ENCODE measurements at places on chromosomes 5 and 9.

DNA sequence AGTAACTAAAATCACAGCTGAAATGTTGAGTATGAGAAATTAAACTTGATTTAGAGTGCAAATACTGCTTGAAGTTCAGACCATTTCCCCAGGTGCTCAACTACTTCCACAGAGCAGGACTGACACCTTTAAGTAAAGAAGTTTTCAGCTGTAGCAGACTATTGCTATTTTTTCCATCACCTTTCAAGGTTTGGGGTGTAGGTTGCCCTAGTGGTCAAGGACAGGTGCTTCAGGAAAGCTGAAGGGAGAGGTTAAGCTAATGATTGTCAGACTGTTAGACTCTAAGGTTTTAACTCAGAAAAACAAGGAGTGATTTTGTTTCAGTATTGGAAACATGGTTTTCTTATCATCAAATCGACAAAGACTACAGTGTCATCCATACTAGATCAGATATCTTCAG, 162.1 kb downstream of the CCDC192 start:
- no peak for DNase-seq

- peak; percentile 6 for DNase-seq
Measured at GRCh38 chr5:162209005-162209605, 141.5 kb downstream of the GABRG2 start.

DNA sequence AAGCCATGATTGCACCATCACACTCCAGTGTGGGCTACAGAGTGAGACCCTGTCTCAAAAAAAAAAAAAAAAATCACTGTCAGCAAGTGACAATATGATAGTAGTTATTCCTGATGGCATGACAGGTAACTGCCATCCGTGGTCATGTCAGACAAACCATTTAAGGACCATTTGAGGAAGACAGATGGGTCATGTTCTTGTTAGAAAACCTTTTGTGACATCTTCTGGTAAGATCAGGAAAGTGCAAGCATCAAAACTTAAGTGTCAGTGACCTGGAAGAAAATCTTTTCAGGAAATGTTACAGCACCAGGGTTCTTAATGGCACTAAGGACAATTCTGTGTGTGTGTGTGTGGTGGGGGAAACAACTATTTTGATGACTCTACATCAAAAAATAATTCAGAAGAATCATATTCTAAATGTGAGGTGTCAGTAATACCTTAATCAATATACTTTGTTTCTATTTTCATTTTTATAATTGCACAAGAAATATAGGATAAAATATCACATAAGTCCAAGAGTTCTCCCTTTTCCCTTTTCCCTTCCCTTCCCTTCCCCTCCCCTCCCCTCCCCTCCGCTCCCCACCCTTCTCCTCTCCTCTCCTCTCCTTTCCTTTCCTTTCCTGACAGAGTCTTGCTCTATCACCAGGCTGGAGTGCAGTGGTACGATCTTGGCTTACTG, 17.8 kb downstream of the SLC38A9 start:
- peak; percentile 37 for DNase-seq

- DNase-seq, result no peak
Measured at GRCh38 chr9:137606734-137607138, 1.2 kb downstream of the ARRDC1 start.

DNA sequence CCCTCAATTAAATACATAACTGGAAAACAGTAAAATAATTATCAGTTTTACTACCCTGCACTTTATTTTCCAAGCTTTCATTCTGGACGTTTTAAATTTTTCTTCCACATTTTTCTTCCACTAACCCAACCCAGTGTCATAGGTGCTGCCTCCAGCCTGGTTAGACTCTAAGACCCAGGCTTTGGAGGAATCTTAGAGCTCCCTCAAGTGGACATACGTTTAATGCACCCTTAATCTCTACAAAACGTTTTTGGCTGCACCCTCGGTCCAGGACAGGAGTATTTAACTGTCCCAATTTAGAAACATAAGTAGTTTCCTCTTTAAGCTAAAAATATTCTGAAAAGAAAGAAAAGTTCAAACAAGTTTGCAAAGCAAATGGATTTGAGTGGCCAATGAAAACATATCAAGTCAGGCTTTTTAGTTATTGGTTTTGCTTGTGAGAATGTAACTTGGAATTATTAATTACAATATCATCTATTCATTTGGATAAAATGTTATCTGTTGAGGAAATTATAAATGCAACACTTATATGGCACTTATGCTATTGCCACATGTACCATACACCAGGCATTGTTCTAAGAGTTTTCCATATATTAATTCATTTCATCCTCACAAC, 38.9 kb downstream of the CDH6 start:
- peak; percentile 64 for DNase-seq

DNA sequence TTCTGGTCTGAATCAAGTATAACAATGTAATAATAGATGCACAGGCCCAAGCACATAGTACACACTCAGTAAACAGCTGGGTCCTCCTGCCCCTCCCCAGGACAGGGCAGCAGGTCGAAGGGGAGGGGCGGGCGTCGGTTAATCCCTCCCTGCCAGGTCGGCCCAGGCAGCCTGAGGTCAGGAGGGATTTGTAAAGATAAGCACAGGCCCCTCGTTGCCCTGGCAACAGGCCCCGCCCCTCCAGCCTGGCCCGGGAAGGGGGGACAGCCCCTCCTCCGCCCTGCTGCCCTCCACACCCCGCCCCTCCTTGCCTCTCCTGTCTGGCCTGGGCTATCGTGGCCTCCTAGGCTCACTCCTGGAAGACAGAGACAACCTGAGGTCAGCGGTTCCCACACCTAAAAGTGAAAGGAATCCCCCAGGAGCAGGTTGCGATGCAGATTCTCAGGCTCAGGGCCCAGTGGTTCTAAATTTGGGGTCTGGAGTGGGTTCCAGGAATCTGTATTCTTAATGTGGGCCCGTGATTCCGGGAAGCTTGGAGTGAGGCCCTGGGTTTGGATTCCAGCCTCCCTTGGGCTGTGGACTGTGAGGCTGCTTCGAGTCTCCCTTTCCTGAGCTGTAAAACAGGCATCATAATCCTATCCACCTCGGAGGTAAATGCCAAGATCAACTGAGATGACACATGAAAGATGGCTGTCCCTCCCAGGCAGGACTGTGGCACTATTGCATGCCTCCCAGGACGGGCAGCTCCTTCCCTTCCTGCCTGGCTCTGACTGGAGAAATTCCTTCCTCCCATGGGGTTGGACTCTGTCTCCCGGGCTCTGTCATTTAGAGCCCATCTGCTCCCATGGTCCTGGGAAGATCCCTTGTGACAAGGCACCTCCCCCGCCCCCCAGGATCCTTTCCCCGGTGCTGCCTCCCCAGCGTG, 4.4 kb downstream of the CRB2 start:
- DNase-seq, result no peak

DNA sequence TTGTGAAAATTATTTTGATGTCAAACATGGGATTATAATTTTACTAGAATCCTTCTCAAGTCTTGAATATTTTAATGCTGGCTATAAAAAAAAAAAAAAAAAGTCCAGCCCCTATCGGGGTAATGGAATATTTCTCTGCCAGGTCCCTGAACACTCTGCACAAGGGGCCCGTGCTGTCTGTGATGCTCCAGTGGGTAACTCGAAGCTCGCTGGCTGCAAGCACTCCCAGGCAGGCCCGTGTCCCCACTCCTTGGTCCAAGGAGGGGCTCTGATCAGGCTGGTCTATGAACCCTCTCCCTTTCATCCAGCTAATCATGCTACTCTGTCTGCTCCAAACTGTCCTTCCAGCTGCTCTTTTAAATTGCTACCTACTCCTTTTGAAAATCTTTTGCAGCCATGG, 180.8 kb downstream of the GAPVD1 start:
- no peak for DNase-seq

DNA sequence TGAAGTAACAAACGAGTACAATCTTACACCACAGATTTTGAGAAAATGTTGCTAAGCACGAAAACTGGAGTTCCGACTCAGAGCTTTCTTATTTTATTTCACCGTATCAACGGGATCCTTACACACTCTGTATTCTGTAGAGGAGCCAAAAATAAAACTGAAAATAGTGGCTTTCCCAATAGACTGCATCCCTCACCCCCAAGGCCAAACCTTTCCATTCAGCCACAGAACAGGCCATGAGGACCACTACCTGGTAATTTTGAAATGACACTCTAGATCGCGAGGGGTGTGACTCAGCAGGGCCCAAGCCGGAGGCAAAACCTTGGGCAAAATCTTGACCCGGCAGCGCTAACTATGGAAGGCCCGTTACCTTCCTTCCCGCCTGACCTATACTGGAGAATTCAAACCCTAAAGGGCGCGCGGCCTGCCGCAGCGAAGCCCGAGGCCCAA, 432 bp downstream of the HSPA9 start:
- DNase-seq, result no peak

- DNase-seq, result no peak
Measured at GRCh38 chr5:154514331-154514730, 36.3 kb upstream of the HAND1 start.

GRCh38 chr5:83683836-83684235, 36.8 kb downstream of the HAPLN1 start:
- no peak for DNase-seq

- no peak for DNase-seq
Measured at GRCh38 chr5:64680289-64680688, 10.0 kb upstream of the SHISAL2B start.

- DNase-seq, result no peak
Measured at GRCh38 chr9:69768716-69769115, 8.9 kb upstream of the PTAR1 start.

DNA sequence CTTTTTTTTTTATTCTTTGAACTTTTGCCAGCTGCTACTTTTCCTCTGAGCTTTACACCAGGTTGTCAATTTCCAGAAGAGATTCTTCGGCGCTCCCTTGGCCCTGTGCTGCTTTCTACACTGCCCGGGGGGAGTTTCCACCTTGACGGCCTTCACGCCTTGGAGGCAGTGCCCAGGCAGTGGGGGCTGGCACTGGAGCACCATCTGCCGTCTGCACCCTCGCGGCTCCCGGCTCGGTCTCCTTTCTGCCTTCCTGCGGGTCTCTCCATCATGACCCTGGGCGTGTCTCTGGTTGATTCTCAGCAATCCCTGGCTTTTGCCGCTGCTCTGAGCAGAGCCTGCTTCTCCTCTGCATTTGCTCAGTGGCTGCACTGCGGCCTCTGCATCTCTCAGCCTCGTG, 2.9 kb downstream of the SLC6A18 start:
- no peak for DNase-seq

DNA sequence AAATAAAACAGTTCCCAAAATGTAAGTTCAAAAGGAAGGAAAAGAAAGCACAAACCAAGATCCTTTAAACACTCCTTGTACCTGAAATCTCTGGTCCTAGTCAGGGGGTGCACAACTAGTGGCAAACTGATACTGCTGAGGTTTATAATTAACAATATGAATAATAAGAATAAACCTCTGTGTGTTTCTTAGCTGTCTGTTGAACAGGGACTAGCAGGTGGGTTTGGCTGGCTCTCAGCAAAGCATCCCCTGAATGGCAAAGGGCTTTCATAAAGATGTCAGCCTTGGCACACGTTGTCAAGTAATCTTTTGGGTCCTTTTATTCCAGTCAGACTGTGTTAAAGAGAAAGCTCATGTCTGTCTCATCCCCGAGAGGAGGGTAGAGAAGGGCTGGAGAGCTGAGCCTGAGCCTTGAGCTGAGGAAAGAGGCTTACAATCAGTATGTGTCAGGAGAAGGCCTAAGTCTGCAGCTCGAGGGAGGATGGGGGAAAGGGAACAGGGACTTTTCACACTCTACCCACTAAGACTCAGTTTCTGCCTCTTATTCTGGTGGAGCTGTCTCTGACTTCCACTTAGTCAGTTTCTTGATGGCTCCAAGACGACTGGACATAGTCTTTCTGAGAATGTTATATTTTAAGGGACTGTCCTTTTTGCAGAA, 123.0 kb downstream of the GALNT10 start:
- DNase-seq, result no peak

All from fibroblast of skin of abdomen (primary cell).